ENCODE measurements at places on chromosomes 2 and 18. TPM values are rescaled to one million over a fixed set of nuclear protein-coding genes. Genes with fewer than 3 reads are reported as not detected.

The RTP5 gene
- total RNA-seq: not detected

The EMILIN2 gene
- 0.07 TPM for total RNA-seq

The SP9 gene
- total RNA-seq: not detected

The SLC14A1 gene
- total RNA-seq: not detected

The CERS6 gene
- total RNA-seq: 7.5 TPM

The ERBB4 gene
- not detected for total RNA-seq

The HJURP gene
- 109 TPM for total RNA-seq

The KCNIP3 gene
- total RNA-seq: 3.5 TPM

The UBXN4 gene
- 75.6 TPM for total RNA-seq
